Hepatic stellate cell (primary cell): ENCODE measurements at places on chromosomes 7 and 10.
A peak's percentile ranks its signal among the peaks of the same experiment; 100 is the strongest.

GRCh38 chr7:47970761-47971160 is 8.7 kb downstream of the HUS1 start:
- no peak for DNase-seq

DNA sequence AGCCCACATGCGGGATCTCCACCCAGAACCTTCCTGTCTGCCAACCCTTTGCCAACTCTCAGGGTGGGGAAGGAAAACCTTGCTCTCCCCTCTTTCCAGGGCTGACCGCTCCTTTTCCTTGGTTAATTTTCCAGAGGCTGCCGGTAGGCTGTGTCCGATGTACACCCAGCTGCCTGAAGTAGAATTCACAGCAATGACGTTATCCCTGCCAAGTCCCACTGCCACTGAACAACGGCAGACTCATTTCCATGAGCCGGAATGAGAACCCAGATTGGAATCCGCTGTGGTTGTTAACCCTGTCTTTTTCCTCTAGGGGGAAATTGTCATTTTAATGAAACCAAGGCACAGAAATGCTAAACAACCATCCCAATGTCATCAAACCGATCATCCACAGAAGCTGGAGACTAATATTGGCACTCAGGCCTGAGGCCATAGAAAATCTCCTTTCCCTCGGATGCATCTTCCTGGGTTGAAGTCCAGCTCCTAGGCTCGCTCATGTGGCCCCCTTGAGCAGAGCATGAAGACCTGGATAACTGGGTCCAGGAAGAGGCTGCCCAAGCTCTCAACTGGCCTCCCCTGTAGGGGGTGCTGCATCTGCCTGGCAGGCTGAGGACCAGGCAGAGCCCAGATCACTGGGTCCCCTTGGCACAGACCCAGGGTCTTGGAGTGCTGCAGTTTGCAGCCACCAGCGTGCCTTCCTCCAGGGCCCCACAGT is 30.4 kb downstream of the KLRG2 start:
- no peak for DNase-seq

GRCh38 chr7:17099083-17099973 is 199.1 kb upstream of the AHR start:
- DNase-seq: no peak

DNA sequence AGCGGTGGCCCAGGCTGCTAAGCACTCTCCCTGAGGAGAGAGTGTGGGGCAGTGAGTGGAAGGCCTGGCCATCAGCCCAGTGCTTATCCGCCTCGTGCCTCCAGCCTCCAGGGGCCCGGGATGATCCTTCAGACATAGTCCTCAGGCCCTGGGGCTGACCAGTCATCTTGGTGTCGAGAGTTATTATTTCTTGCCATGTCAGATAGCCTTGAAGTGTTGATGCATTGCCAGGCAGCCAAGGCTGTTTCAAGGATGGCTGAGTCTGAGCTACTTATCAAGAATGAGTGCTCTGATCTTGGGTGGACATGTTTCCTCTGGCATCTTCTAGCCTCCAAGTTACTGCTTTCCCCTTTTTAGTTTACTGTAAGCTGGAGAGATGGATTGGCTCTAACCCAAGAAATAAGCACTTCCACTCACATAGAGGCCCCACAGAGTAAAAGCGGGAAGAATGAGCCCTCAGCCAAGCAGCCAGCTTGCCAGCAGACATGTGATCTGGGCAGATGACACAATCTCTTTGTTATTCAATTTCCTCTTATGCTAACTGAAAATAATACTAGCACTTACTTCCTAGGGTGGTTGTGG is 136.5 kb upstream of the NAMPT start:
- DNase-seq: peak; percentile 35

- DNase-seq: no peak
Observed at GRCh38 chr7:30260246-30260768, 24.1 kb upstream of the ZNRF2 start.

GRCh38 chr7:131945957-131946544 is 389.6 kb upstream of the PODXL start:
- no peak for DNase-seq

DNA sequence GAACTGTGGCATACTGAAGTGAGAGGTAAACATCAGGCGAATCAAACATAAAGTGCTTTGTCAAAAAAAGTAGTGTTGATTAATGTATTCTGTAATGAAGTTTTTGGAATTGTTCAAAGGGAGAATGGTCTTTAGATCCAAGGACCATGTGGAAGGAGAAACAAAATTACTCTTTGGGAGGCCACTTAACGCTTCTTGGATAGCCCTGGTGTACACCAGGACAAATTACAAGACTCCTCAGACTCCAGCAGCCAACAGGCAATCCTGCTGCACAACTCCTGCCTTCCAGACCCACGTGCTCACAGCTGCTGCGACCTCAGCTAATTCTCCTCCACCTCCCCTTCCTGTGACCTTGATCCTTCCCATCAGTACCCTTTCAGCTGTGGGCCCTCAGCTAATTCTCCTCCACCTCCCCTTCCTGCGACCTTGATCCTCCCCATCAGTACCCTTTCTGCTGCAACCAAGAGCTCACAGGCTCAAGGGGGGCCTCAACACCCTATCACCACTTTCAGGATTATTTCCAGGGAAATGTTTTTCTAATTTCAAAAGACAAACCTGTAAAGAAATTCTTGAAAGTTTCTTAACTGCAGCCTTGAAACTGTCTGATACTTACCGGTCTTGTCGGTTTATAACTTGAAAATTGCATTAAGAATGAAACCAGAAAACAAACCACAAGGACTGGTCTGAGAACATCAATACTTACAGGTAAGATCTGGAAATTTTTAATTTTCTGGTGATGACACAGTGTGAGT is 29.7 kb upstream of the DDC start:
- DNase-seq: no peak

- DNase-seq: no peak
Observed at GRCh38 chr7:36455646-36456045, 66.0 kb downstream of the ANLN start.
